ENCODE measurements at places on chromosomes 1 and 21.
A peak's percentile ranks its signal among the peaks of the same experiment; 100 is the strongest.

DNA sequence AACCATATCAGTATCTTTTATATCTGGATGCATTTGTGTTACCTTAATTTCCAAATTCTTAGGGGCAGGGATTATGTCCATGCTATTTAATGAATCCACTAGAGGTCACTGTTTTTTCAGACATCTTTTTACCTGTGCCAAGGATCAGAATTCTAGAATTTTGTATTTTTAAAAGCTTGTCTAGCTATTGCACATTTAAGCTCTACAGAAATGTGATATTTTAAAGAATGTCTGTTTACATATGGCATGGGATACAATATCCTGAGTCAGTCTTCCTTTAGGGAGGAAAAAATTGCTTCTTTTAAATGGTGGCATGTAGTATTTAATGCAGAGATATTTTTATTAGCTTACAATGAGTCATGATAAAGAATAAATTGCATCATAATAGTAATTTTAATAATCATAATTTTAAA, 11.3 kb downstream of the RPAP2 start:
- DNase-seq, result no peak

DNA sequence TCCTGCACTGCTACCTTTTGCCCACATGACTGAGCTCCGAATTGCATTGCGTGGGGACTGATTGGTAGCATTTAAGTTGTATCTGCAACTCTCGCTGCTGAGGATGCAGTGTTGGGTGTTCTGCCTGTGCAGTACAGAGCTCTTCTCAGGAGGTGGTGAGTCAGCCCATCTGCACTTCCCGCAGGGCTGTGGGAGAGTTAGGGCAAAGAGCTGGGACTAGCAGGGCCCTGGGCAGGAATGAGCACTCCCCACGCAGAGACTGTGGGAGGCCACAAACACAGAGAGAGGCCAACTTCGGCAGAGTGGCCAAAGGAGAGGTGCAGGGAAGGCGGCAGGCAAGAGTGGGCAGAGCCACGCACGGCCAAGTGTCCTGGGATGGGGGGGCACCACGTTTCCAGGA, 244.7 kb downstream of the SIPA1L2 start:
- no peak for DNase-seq

DNA sequence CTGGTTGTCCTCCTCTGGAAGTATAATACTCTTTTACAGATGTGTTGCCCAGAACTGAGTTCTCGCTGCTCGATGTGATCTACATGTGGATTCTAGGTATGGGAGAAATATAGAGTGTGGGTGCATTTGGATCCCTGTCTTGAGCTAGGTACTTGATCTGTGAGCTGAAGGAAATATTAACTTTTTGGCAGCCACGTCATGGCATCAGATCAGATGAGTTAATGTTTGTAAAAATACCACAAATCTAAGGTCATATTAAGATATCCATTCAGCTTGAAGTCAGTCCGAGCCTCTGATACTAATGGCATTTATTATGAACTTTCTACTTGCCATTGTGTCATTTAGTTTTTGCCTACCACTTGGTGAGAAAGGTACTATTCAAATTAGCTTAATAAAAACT, 24.6 kb downstream of the MAPKAPK2 start:
- DNase-seq, result no peak

DNA sequence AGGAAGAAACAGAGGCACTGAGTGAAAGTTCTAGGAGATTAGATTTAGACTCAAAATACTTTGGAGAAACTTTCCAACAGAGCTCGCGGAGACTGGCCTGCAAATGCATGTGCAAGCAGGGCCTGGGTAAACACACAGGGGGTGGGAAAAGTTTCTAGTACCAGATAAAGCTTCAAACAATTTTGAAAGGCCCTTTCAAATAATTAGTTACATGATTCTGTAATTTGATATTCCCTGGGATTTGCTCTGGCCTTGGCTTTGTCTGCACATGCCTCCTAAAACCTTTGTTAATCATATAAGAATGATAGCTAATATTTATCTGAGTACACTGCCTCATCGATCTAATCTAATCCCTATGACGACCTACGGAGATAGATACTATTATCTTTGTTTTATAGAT, 31.3 kb downstream of the VTCN1 start:
- no peak for DNase-seq

- no peak for DNase-seq
Measured at GRCh38 chr21:28523367-28523766, 469.3 kb downstream of the LTN1 start.

- DNase-seq, result peak; percentile 42
Measured at GRCh38 chr1:67760030-67760821, 73.0 kb downstream of the GNG12 start.

GRCh38 chr1:67579623-67580394, 105.2 kb upstream of the GADD45A start:
- DNase-seq, result no peak

- peak; percentile 26 for DNase-seq
Measured at GRCh38 chr1:84888753-84889152, 4.3 kb downstream of the LPAR3 start.

DNA sequence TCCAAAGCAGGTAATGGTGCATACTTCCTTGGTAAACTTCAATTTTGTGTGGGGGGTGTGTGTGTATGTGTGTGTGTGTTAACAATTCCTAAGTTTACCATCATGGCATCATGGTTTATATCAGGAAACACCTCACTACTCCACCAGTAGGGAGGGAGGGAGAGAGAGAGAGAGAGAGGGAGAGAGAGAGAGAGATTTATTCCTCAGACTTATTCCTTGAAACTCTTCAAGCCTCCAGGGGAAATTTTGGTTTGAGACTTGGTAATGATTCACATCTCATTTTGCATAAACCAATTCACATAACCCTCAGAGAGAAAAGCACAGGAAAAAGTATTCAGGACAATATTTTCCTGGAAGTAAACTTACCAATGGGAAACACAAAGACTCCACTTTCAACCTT, 115.0 kb downstream of the TTLL7 start:
- no peak for DNase-seq

DNA sequence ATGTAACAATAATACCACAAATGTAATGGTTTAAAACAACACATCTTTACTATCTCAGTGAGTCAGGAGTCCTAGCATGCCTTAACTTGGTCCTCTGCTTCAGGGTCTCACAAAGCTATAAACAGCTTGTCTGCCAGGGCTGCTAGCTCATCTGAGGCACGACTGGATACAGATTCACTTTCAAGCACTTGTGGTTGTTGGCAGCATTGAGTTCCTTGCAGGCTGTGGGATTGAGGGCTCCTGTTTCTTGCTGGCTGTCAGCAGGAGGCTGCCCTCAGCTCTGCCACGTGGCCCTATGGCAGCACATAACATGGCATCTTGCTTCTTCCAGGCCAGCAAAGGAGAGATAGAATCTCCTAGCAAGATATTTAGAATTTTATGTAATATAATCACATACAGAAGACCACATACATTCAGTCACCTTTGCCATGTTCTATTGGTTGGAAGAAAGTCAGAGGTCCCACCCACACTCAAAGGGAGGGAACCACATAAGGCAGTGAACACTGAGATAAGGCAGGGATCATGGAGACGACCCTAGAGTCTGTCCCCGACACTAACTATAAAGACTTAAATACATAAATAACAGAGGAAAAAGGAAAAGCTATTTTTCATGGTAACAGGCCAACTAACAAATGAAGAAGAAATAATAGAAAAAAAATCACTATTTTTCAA, 18.9 kb upstream of the IPP start:
- no peak for DNase-seq
